ENCODE measurements at places on chromosomes 12 and 14. TPM values are rescaled to one million over a fixed set of nuclear protein-coding genes. Genes with fewer than 3 reads are reported as not detected.

DNA sequence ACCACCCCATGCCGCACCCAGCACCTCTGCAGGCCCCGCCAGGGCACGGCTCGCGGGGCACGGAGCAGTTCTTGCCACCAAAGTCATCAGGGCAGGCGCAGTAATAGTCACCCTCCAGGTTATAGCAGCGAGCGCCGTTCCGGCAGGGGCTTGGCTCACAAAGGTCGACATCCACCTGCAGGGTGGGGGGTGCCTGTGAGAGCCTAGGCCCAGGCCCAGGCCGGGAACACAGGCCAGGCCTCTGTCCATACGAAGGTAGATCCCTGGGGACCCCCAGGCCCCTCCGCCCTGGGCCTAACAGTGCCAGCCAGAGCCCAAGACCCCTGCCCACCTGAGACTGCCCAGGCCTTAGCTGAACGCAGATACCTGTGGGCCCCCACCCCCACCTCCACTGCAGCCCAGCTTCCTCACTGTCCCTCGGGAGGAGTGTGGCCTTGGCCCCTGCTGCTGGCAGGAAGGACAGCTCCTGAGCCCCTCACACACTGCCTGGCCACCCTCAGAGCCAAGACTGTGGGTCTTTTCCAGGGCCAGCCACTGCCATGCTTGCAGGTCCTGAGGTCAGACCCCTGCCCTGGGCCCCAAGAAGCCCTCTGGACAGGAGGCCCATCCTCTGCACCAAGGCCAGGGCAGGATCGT, 19.3 kb downstream of the JAG2 start:
- DNase-seq, result peak; percentile 24

- peak; percentile 56 for DNase-seq
These were observed 10.0 kb upstream of the TBC1D30 start for GRCh38 chr12:64814432-64814831.

KRT78 gene
- total RNA-seq, result not detected

DNA sequence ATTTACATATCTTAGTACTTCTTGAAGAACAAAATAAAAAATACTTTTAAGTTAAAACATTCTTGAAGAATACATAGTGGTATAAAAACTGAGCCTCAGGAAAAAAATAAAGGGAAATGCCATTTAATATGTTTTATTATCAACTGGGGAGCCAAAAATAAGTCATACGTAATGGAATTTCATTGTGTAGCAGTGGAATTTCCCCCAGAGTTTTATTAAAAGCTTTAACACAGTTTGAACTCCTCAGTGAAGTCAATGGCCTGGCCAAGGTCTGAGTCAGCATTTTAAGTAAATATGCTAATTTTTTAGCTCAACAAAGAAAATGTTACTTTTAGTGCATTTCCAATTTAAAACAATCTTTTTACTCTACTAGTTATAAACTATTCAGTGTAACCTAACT, 350.1 kb upstream of the ATP2B1 start:
- no peak for DNase-seq

DNA sequence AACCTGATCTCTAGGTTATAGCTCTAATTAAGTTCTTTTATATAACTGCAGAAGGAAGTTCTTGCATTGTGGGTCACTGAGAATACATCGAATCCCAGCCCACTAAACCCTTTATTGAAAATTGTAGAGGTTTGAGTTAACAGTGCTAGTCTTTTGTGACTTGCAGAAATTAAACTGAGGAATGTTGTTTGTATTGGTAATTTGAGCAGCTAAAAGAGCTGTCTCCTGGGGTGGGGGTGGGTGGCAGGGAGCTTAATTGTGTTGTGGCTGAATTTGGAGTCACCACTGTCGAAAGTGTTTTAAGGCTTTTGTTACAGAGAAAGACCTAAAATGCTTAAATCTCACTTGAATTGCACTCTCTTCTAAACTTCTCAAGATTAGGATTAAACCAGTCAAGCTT, 3.2 kb upstream of the COX8C start:
- DNase-seq, result no peak

- no peak for DNase-seq
These were observed 29.0 kb upstream of the CMAS start for GRCh38 chr12:22016982-22017381.

DNA sequence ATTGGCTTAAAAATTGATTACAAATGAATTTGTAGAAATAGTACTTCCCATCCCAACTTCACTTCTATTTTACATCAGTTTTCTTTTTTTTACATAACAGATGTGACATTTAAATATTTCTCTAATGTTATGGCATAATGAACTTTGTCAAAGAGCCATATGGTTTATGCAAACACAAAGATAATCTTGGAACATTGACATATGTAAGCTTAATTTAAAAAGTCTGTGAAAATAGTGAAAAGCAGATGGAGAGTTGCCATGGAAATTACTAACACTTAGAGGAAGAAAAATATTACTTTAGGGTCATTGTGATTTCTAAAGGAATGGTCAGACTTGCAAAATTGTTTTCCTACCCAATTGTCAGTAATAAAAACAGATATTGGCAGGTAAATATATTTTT, 232.4 kb downstream of the AEBP2 start:
- no peak for DNase-seq

- DNase-seq, result no peak
These were observed 14.3 kb upstream of the DYNC1H1 start for GRCh38 chr14:101950100-101950499.

DNA sequence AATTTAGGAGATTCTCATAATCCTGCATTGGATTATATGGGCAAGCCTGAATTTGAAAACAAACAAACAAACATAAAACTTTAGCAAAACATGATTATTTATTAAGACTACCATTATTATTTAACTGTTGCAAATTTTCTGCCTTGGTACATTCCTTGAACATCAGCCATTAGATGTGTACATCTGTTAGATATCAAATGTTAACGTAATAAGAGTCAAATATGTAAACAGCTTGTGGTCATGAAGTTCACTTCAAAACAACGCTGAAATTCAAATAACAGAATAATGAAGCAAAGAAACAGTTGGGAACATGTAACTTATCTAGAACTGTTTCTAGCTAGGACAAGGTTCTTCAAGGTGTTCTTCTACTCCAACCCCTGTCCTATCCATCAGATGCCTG, 14.3 kb upstream of the TMX1 start:
- DNase-seq, result no peak

CLEC9A gene
- total RNA-seq, result 0.26 TPM

DNA sequence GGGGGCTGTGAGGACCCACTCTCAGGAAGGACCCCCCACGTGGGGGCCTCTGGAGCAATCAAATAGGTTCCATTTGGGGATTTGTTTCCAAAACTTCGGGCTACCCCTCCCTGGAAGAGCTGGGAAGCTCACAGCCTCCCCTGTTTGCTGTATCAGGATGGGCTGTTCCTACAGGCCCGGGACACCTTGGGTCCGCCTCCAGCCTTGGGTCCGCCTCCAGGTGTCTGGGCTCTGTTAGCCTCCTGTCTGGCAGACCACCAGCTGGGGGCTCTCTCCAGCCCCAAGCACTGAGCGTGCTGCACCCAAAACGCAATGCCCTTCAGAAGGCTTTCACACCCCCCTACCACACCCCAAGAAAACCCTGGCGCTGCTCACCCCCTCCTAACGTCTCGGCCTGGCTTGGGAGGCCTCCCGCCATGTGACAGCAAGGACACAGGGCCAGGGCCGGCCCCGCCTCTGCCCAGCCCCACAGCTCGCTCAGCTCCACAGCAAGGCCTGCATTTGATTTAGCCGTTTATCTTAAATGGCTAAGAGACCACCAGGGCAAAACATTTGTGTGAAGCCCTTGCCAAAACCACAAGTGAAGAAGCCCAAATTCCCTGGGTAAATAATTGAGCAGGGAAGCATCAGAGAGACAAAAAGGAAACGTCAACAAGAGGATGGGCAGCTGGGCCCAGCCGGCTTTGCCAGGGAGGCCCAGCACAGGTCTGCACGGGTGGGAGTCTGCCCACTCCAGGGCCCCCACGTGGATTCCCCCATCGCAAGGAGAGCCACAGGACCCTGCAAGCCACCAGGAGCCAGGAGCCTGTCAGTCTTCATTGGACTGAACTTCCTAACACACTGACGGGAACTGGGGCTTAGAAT, 39.9 kb downstream of the BCL11B start:
- no peak for DNase-seq

DNA sequence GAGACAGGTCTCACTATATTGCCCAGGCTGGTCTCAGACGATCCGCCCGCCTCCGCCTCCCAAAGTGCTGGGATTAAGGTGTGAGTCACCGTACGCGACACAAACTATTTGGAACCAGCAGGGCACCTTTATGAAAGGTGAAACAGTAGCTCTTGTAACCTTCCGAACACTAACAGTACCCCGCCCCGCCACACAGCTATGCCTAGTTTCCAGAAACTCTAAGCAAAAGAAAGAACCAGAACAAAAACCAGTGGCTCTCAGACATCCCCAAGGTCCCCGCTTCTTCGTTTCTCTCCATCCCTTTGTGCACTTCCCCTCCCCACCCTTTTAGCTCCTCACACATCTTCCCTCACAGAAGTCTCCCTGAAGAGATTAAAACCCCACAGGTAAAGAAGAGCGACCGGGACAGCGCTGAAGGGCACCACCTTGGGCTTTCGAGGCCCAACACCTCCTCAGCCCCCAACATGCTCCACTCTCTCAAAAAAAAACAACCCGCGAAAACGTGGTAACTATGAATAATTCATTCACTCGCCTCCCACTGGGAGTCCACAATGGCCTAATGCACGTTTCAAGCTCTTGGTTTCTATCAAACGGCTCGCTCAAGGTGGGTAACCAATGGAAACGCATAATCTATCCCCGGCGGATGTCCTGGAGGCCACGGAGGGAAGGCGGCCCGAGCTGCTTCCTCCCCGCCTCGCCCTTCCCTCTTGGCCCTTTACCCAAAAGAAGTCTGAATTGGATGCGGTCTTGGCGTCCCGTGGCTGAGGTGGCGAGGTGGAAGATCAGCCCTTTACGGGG, 877 bp downstream of the BAG5 start:
- DNase-seq, result peak; percentile 72

GRCh38 chr12:94100211-94100627, 48.2 kb upstream of the PLXNC1 start:
- no peak for DNase-seq

DNA sequence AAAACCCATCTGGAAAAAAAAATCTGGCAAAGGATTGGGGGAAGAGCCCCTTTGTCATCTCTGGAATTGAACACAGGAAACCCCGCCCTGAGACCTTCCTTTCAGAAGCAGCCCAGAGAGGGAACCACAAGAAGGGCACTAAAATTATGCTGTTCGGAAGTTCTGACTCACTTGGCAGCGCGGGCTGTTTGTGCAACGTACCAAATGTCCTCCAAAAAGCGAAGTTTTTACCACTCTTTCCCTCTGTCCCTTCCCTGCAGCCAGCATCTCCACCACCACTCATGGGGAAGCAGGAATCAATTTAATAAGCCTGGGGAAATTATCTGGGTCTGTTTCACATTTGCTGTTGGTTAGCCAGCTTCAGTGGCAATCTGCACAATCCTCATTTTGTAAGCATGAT, 3.2 kb upstream of the SYNE3 start:
- peak; percentile 88 for DNase-seq

GRCh38 chr12:66674495-66675122, 4.3 kb downstream of the GRIP1 start:
- DNase-seq, result no peak

DNA sequence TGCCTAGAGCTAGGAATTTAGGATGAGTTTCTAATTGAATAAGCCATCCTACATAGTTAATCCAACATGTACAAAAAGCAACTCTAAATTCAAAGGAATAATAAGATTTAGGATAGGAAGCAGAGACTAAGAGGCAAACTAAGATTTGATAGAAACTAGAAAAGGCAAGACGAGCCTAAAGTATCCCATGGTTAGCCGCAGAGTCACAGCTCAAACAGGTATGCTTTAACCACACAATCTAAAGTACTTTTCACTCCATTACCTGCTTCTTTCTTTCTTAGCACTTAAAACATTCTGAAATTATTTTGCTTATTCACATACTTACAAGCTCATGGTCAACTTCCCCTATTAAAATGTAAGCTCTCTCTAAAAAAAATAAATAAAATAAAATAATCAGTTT, 51.8 kb downstream of the OTOGL start:
- DNase-seq, result no peak

ERP29 gene
- 39.0 TPM for total RNA-seq

- DNase-seq, result no peak
These were observed 36.8 kb upstream of the ALG10B start for GRCh38 chr12:38279756-38280155.
